NCI-H1694 treated with DMSO at 0.1 percent for 48 hours (cell line): ENCODE measurements at places on chromosomes 5 and 9.

DNA sequence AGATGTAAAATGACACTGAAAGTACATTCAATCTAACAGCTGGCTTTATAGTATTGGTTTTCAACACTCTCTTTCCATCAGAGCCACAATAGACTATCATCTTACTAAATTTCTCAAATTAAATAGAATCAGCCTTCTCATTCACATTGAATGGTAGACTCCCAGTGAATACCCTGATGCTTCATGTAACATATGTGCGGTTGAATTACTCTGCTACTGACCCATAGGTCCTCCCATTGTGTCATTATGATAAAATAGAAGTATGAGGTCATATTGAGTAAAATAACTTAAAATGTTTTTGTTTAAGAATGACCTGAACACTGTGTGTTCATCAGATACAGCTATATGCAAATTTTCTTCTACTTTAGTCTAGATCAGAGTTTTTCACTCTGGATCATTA lies 75.9 kb upstream of the ADAMTSL1 start:
- DNase-seq = no peak

- DNase-seq = no peak
Observed at GRCh38 chr9:121357011-121357410, 13.0 kb downstream of the STOM start.

GRCh38 chr5:143896966-143897365 lies 85.0 kb downstream of the HMHB1 start:
- no peak for DNase-seq

- DNase-seq = no peak
Observed at GRCh38 chr5:54113060-54113459, 197.3 kb downstream of the ARL15 start.

- DNase-seq = no peak
Observed at GRCh38 chr9:131234799-131235479, 41.4 kb downstream of the FAM78A start.

DNA sequence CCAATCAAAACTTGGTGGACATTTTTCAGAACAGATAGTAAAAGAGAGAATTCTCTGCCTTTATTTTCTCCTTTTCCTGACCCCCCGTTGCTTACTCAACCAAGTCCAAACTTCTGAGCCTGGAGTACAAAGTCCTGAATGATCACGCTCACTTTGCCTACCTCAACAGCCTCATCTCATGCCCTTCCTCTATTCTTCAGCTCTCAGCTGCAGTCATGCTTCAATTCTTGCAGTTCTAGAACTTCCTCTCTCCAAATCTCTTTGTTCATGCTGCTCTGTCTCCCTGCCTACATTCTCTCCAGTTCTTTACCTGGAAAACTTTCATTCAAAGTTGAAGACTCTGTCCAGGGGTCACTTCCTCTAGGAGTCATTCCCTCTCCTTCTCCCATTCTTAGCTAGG lies 398.5 kb upstream of the SLC24A2 start:
- DNase-seq = no peak

DNA sequence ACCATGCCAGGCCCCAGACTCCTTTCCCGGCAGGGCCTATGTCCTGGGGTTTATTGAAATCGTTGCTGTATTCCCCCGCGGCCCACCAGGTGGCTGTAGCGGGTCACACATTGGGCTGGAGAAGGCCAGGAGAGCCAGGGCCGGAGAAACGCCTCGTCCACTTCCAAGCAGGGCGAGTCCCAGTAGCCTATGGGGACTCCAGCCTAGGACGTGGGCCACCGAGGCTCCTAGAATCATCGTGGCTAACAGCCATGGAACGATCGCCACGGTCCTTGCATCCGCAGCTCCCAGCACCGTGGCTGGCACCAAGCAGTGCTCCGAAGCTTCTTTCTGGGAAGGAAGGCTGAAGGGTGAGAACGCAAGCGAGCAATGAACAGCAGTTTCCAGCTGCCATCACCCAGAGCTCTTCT lies 87.7 kb downstream of the ENTREP1 start:
- DNase-seq = no peak

- no peak for DNase-seq
Observed at GRCh38 chr9:89838621-89839020, 233.8 kb downstream of the GADD45G start.

DNA sequence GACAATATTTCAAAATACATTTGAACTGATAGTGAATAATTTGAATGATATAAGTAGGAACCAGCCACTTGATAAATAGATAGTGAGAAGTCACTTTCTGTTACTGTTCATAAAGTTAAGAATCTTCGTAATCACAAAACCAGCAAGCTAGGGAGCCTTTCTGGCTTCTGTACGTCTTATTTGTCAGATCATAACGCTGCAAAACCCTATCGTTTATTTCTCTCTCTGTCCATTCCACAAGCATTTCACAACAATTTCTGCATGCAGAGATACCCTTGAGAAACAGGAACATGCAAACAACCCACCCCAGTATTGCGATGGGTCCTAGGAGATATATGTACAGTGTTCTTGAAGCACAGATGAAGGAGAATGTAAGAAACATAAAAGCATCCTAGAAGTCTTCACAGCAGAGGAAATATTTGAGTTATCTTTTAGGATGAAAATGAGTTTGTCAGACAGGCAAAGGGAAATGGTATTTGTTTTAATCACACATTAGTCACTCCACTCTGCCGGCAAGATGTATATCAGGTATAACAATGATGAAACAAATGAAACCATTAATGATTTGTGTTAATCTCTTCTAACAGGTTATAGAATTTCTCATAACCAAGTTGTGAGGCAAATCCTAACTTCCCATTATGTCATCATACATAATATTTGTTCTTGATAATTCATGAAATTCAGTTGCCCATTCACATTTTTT lies 668.7 kb upstream of the FTMT start:
- DNase-seq = no peak

DNA sequence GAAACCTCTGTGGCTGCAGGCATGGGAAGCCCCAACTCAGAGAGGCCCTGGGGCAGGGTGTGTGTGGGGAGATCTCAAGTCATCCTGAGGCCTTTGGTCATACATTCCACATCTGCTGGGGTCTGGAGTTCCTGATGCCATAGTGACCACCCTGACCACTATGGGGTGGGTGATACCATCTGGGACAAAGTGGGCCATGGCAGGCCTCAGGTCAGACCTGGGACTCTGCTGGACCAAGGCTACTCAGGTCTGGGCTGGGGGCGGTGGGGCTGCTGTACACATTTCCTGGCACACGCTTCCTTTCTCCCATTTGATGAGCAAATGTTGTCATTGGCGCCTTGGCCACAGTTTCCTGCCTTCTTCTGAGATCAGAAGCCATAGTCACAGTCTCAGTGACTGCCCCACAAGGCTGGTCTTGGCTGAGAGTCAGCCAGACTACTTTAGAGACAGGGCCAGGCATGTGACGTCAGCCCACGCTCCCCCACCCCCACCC lies 15.1 kb upstream of the ACSL6 start:
- DNase-seq = no peak

DNA sequence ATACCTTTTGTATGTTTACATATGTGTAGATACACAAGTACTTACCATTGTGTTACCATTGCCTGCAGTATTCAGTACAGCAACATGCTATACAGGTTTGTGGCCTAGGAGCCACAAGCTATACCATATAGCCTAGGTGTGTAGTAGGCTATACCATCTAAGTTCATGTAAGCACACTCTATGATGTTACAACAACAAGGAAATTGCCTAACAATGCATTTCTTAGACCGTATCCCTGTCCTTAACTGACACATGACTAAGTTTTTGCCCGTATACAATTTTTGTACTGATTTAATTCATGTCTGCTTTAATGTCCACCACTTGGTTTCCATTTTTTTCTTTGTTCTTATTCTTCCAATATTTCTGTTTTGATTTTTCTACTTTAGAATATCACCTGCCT lies 18.5 kb downstream of the TNPO1 start:
- no peak for DNase-seq

DNA sequence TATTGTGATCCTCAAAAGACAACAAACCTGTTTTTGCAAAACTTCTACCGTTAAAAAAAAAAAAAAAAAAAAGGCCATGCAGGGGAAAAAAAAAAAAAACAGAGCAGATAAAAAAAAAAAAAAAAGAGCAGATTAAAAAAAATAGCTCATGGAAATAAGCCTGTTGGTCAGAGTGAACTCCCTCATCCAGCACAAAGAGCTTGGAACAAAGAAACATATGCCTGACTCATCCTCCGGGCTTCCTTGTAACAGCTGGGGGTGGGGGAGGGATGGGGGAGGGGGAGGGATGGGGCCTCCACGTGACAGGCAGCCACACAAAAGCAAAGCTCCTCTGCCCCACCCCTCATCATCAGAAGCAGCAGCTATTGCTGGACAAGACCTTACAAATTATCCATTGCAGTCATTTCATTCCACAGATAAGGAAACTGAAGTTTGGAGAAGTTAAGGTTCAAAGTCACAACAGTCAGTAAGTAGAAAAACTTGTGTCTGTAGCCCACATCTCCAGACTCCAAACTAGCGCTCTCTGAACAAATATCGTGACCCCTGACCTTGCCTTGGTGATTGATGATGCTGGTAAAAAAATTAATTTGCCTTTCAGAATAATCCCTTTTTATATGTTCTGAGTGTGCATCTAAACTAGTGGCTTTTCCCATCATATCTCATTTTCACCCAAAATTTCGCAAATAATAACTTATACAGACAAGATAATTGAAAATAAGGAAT lies 38.9 kb downstream of the SLC35D2 start:
- no peak for DNase-seq

DNA sequence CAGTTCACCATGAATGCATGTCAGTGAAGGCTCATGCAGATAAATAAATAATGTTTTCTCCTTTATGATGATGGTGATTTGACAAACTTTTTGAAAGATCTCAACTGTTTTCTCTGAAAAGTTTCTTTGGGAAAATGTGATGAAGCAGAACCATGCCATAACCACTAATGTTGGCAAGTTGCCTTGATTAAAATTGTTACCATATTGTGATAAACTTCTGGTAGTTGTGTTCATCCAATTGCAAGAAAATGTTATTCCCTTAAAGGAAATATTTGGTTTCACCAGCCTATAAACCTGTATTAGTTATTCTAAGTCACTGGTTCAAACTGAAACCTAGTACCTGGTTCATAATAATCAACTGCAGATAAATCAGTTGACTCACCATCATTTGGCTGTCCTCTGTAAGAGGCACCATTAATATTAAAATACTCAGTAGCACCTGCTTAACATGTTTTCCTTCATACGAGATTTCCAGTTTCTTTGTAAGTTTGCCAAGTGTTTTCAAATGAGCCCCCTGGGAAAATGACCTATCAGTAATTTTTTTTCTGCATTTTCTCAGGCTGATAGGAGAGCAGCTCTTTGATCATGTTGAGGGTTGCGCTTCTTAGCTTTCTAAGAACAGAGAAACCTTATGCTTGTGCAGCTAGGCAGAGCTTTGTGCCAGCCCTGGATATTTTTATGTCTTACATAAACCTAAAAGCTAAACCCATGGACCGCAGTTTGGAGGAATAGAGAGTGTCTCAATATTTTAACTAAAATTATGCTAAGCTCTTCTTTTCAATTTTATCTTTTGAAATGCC lies 88.0 kb downstream of the LURAP1L start:
- no peak for DNase-seq

DNA sequence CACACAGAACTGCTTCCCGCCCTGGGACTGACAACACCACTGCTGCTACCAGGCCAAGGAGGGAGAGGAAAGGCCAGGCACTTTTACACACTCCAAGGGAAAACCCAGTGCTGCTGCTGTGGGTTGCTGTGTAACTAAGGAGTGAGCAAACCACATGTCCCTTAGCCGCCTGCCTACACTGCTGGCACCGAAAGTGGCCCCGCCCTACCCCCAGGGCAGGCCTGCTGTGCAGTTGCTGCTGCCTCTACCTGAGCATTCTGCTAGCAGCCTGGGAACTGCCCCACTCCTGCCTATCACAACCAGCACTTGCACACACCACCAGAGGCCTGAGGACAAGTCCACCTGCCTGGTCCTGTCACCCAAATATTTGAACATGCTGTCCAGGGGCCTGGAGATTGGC lies 740.9 kb downstream of the DTWD2 start:
- no peak for DNase-seq

GRCh38 chr9:119216651-119217331 lies 152.4 kb downstream of the BRINP1 start:
- DNase-seq = no peak
